Stimulated activated CD4-positive, alpha-beta T cell treated with anti-CD3 and anti-CD28 coated beads, Interleukin-2, amount 100 ng/mL, for 24 hours (primary cell): ENCODE measurements at places on chromosomes 5 and 9.

GRCh38 chr9:120845255-120845654 lies 2.5 kb upstream of the PSMD5 start:
- DNase-seq: peak; percentile 64

- no peak for DNase-seq
Observed at GRCh38 chr5:73908395-73908794, 282.4 kb downstream of the ARHGEF28 start.

DNA sequence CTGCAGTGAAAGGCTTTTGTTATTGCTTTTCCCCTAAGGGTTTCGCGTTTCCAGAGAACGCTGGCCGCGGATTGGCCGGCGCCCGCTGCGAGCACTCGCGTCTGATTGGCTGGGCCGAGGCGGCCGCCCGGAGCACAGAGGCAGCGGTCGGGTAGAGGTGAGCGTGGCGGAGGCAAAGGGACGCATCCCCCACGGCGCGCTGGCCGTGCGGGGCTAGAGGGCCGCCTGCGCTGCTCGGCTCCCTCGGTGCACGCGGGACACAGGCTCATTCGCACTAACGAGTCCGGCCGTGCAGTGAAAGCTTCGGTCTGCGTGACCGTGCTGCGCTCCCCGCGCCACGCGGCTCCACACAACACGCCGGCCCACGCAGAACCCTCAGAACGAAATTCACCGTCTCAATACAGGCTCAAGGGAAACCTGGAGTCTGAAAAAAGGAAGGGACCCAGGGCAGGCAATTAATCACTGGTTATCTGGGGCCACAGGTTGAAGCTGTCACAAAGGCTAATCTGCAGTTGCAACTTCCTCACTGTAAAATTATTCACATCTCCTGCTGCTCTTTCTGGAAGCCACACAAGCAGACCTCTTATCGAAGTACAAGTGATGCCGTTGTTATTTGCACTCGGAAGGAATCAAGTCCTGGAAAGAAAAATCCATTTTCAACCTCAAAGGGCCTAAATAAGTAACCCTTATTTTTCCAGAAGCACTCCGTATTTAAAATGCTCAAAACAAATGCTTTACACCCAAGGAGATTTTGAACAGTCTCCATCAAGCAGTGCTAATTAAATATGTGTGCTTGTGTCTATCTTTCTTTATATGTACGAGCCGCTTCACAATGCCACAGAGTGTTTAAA lies 94.6 kb downstream of the ZNF608 start:
- no peak for DNase-seq

DNA sequence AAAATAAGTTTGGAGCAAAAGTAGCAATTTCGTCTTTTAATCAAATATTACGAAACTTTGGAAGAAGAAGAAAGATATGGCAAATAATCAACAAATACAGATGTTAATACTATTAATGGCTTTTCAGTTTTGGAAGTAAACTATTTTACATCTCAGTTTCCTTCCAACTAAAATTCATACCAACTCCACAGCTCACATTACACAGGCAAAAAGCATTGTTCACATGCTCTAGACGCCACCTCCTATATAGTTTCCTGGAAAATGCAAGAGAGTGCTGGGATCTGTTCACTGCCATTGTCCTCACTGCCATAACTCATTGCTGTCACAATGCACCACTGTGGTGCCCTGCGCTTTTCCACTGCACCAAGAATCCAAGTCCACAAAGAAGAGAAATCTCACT lies 149.0 kb upstream of the FTMT start:
- no peak for DNase-seq

GRCh38 chr5:81748556-81748955 lies 2.3 kb downstream of the SSBP2 start:
- no peak for DNase-seq

DNA sequence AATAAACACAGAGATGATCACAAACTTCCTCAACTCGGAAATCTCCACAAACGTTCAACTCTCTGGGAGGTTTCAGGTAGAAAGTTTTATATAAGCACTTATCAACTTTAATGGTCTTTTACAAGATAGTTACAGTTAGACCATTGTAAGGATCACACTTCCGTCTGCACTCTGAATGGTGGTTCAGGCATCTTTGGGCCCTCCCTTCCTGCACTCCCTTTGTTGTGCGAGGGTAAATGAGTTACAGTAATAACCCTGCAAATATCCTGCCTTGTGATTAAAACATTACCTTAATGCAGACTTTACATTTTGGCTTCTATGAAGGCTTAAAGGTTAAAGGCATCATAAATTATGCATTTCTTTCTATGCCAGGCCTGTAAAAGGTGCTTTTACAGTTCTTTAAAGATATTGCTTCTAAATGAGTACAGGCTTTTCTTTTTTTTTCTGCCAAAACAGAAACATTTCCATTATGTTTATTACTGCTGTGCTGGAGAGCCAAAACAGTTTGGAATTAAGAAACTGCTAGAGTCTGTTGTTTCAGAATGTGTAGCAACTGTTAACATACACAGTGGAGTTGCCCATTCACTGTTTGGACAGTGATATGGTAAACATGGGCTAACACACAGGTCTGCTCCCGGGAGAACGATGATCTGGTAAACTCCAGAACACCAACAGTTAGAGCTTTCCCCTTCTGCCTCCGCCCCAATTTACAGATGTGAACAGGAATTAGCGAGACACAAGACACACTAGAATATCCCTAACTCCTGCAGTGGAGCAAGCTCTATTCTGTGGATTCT lies 1.1 kb downstream of the PRUNE2 start:
- DNase-seq: no peak

DNA sequence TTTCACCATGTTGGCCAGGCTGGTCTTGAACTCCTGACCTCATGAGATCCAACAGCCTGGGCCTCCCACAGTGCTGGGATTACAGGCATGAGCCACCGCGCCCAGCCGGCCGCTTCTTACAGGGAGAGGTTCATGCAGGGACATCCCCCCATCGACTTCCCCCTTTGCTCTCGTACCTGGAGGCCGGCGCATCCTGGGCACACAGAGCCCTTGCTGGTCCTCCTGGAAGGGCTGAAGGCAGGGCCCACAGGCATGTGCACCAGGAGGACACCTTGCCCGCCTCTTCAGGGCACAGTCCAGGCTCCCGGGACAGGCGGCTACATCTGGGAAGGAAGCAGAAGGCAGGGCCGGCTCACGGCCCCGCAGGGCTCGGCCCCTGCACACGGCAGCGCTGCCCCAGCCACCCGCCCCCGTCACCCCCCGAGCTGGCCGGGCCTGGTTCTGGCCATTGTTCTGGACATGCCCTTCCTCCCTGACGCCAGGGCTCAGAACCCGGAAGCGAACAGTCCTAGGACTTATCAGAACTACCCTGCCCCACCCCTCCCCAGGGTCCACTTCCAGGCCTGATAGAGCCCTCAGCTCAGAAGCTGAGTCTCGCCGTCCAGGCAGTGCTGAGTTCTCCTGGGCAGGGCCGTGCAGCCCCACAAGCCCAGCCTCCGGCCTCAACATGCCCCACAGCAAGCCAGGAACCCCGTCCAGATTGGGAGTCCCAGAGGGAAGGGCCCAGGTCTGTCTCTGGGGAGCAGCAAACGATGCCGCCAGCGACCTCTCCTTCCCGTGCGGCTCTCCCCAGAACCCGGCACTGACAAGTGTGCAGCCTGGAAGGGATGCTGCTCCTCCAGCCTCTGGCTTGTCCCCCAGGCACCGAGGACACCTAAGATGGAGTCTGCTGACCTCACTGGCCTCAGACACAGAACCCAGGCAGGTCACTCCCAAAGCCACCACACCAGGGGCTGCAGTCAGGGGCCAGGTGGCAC lies 2.9 kb downstream of the NPDC1 start:
- no peak for DNase-seq

GRCh38 chr5:353612-354580 lies 32.4 kb downstream of the AHRR start:
- no peak for DNase-seq

DNA sequence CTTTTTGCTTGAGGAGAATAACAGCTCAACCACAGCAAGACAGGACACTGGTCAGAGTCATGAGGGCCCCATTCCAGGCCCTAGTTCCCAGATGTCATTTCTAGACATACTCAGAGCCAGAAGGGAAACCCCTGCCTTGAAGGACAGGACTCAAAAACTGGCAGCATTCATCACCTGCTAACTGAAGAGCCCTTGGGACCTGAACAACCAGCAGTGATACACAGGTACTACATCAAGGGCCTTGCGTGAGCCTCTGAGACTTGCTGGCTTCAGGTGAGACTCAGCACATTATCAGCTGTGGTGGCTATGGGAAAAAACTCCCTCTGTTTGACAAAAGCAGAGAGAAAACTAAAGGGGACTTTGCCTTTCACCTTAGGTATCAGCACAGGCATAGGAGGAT lies 22.6 kb downstream of the TMEM267 start:
- DNase-seq: no peak

DNA sequence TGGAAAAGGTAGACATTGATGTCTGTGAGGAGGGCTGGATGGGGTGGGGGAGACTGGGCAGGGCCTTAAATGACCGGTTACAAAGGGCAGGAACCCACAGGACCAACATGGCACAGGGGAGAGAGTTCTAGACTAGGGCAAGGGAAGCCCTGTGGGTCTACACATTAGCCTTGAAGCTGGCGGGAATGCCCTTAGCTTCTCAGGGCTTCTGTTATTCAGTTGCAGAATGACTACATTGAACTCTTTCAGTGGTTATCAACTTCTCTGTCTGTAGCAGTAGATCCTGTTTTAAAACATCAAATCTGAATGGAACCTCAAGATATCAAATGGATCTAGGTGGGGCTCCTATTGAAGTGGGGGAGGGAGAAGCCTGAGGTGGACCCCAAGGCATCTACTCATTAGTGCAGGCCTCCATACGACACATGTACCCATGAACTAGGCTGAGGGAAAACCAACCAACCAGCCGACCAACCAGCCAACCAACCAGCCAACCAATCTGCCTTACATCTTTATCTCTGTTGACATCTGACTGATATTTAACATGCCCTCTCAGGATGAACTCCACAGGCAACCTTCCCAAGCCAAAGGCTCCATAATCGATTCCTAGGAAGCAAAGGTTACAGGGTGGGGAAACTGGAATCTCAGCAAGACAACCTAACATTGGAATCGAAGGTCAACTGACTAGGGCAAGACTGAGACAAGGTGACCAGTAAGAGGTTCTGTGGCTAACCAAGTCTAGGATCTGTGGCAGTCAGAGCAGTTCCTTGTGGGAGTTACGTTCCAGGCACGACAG lies 48.3 kb downstream of the DAP start:
- no peak for DNase-seq

DNA sequence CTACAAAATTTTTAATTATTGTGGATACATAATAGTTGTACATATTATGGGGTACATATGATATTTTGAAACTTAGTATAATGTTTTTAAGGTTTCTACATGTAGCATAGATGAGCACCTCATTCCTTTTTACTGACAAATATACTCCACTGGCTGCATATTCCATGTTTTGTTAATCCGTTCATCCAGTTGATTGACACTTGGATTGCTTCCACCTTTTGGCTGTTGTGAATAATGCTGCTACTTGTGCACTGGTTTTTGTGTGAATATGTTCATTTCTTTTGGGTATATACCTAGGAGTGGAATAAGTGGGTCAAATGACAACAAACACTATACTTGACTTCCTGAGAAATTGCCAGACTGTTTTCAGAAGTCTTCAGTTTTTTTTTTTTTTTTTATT lies 2.8 kb upstream of the ENTREP1 start:
- DNase-seq: no peak

DNA sequence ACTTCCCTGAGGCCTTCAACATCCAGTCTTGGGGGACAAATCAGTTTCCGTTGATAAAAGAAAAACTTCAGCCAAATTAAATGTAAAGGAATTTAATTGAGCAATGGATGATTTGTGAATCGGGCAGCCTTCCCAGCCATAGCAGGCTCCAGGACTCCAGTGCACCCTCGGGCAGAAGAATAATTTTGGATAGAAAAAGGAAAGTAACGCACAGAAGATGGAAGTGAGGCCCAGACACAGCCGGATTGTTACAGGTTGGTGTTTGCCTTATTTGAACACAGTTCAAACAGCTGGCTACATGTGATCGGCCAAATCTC lies 19.1 kb downstream of the MRPL36 start:
- no peak for DNase-seq

- no peak for DNase-seq
Observed at GRCh38 chr5:60978968-60979367, 34.0 kb downstream of the NDUFAF2 start.

- no peak for DNase-seq
Observed at GRCh38 chr9:2727966-2728613, 10.8 kb downstream of the KCNV2 start.

- DNase-seq: no peak
Observed at GRCh38 chr9:104682642-104683041, 11.7 kb upstream of the OR13D1 start.

GRCh38 chr9:112810696-112811490 lies 60.3 kb downstream of the SNX30 start:
- DNase-seq: no peak

- no peak for DNase-seq
Observed at GRCh38 chr9:8732367-8733075, 932.9 kb upstream of the DMAC1 start.
